ENCODE measurements at places on chromosomes 13 and 19.
A peak's percentile ranks its signal among the peaks of the same experiment; 100 is the strongest.

DNA sequence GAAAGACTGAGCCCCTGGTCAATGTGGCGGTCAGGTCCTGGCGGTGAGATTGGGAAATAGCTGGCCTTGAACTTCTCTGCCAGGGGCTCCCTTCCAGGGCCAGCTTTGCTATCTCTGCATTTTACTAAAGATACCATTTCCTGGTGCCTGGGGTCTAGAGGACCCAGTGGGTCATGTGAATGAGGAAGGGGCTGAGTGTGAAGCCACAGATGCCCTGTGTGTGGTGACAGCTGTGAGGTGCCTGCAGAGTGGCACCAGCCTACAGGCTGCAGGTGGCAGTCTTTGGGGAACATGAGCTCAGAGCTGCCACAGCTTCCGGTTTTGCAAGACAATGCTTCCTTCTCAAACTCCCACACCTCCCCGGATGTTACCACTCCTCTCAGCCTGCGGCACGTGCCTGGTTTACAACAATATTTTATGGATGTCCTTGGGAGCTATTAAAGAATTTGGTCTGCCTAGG is 5.2 kb upstream of the MLNR start:
- peak; percentile 76 for DNase-seq

- peak; percentile 91 for DNase-seq
Observed at GRCh38 chr19:41327576-41328156, 17.7 kb downstream of the CCDC97 start.

- no peak for DNase-seq
Observed at GRCh38 chr19:55146705-55147273, 2.2 kb downstream of the TNNT1 start.

DNA sequence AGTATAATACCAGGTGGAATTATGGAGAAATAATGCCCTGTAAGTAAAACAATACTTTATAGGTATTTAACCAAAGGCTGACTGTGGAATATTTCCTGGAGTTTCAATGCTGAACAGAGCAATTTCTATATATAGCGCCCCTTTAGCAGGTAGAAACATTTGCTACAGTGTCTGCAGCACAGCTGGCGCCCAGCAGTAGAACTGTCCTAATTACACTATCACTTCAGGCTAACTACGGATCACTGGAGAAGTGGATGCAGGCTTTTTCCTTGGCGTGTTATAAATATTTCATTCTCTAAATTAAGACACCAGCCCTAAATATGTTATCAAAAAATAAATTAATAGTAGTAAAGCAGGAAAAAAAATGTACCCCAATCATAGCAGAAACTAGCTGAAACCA is 3.1 kb downstream of the SHISA2 start:
- DNase-seq, result no peak

- no peak for DNase-seq
Observed at GRCh38 chr13:98930151-98930591, 47.7 kb downstream of the DOCK9 start.

- peak; percentile 89 for DNase-seq
Observed at GRCh38 chr19:6753178-6754031, 13.8 kb downstream of the SH2D3A start.

GRCh38 chr13:21511849-21512248 is 52.7 kb upstream of the ZDHHC20 start:
- no peak for DNase-seq

- no peak for DNase-seq
Observed at GRCh38 chr19:46992699-46993535, 26.7 kb upstream of the NPAS1 start.

- no peak for DNase-seq
Observed at GRCh38 chr13:39656325-39656677, 839 bp downstream of the COG6 start.

DNA sequence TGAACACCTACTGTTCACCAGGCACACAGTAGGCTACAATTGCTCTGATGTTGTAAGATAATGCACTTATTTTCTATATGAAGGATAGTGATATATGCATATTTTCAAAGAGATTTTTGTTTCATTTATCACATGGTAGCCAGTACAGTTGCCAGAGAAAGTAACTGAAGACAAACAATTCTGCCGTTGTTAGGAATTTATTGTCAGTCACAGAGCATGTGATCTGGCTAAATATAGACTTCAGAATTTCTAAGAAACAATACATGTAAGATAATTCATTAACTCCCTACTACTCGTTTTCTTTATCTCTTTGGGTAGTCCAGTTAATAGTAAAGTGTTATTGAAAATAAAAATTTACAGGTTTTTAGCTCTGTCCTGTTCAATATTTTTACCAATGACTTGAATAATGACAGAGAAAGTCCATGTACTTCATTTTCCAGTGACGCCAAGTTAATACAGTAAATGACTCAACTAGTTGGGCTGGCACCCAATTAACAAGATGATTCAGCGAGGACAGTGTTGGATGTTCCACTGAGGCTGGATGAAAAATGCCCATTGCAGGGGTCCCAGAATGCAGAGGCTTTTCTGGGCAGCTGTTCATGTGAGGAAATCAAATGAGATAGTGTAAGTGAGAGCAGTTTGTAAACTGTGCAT is 35.6 kb downstream of the GJA3 start:
- no peak for DNase-seq

DNA sequence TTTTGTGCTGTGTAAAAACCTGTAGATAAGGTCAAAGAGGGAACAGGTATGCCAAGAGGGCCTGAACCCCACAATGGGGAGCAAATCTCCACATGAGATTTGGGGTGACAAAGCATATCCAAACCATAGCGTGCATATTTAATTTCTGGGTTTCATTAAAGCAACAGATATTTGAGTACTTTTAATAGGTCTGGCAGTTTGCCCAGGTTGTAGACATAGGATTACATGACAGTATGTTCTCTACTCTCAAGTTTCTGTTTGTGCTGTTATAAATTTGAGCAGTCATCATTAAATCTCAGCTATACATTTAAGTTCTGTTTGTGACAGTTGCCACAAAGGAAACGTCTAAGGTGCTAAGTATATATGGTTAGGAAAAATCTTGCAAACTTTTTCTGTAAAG is 236.4 kb downstream of the ATP8A2 start:
- no peak for DNase-seq

- no peak for DNase-seq
Observed at GRCh38 chr13:42533336-42533591, 40.7 kb upstream of the TNFSF11 start.

- peak; percentile 41 for DNase-seq
Observed at GRCh38 chr13:77065461-77066147, 38.6 kb upstream of the FBXL3 start.

GRCh38 chr13:33090755-33091414 is 74.7 kb downstream of the KL start:
- no peak for DNase-seq

- DNase-seq, result no peak
Observed at GRCh38 chr19:28543244-28543776, 669.6 kb downstream of the UQCRFS1 start.

GRCh38 chr19:45882652-45883585 is 3.0 kb downstream of the IRF2BP1 start:
- DNase-seq, result peak; percentile 77

DNA sequence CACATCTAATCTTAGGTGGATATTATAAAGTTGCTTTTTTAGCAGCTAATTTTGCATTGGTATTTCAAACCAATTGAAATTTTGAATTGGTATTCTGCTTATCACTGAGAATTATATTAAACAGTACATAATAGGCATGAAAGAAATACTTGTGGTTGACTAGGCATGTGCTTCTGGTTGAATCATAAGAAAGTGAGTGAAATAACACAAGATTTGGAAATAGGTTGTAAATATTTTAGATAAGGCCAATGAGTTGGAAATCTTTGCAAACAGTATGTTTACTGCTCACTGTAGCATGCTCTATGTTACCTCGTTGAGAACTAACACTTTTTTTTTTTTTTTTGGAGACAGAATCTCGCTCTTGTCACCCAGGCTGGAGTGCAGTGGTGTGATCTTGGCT is 66.8 kb upstream of the RFC3 start:
- no peak for DNase-seq

DNA sequence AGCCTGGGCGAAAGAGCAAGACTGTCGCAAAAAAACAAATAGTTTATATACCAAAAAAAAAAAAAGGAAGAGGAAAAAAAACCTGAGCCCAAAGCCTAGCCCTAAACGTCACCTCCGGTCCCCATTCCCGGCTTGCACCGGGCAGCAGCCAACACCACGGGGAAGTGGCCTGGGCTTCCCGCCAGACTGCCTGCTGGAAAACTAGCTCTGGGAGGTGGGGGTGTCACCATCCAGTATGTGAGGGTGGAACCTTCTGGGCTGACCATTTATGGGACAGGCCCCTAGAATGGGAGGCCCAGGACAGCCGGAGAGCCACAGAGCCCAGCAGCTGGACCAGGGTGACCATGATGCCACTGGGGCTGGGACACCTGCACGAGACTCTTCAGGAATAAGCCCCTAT is 37.3 kb downstream of the IL12RB1 start:
- no peak for DNase-seq

DNA sequence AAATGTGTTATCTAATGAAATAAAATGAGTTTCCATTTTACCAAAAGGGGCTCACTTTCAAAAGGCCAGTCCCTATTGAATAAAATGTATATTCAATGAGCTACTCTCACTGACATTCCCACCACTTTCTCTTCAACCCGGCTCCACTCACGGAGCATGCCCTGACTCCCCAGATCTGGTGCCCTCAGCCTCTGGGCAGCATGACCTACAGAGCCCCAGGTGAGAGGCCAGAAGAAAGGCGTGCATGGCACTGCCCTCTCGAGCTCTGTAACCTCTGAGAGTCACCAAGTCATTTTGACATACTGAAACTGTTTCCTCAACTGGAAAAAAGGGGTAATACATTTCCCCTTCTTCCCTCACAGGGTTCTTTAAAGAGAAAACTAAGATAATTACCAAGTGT is 25.2 kb upstream of the SIAH3 start:
- no peak for DNase-seq

- no peak for DNase-seq
Observed at GRCh38 chr13:38090913-38091312, 221.3 kb upstream of the TRPC4 start.

DNA sequence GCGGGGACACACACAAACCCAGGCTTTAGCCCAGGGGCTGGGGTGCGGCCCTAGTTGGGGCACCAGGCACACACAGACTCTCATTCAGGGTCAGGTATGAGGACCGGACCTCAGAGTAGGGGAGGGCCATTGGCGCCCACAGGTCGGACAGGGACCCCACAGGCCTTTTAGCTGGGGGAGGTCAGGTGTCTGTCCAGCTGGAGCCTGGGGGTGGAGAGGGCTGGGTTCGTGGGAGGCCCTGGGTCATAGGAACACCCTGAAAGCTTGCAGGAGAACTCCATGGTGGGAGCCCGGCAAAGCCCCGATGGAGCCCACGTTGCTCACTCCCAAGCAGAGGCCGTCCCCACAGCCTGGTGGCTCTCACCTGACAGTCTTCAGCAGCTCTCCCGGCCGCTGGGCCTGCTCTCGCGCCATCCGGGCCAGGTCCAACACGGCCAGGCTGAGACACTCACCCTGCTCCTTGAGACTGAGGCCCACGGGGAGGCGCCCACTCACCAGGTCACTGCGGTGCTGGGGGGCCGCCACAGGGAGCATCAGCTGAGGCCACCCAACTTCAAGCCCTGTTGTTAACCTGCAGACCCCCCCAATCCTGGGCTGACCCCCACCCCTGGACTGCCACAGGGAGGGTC is 5.0 kb downstream of the JAK3 start:
- no peak for DNase-seq

Data from CD14-positive monocyte (primary cell).